ENCODE measurements at places on chromosomes 5 and 9.
A peak's percentile ranks its signal among the peaks of the same experiment; 100 is the strongest.

GRCh38 chr9:122372856-122373845, 2.3 kb downstream of the PTGS1 start:
- no peak for ATAC-seq

DNA sequence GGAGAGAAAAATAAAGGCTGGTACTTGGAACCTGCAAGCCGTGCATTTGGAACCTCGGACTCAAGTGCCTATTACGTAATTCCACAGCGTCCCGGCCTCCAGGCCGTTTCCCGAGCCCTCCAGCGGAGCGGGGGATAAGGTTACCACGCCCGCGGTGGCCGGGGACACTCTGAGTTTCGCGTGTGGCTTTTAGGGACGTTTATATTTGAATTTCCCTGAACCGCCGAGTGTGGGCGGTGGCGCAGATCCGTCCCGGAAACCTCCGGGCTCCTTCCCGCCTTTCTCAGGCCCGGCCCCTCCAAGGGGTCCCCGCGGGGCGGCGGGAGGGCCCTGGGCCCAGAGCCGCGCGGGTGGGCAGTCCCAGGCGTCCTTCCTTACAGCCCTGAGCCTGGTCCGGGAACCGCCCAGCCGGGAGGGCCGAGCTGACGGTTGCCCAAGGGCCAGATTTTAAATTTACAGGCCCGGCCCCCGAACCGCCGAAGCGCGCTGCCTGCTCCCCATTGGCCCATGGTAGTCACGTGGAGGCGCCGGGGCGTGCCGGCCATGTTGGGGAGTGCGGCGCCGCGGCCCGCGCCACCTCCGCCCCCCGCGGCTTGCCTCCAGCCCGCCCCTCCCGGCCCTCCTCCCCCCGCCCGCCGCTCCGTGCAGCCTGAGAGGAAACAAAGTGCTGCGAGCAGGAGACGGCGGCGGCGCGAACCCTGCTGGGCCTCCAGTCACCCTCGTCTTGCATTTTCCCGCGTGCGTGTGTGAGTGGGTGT, at the start of gene LMNB1:
Gene LMNB1 (plus strand): TSS at position 638 of the 758 bp plus-strand sequence. CDS start 373 bp downstream, outside the sequence.
- ATAC-seq: peak; percentile 94

- no peak for ATAC-seq
Measured at GRCh38 chr5:149658299-149658698, 71.8 kb upstream of the PPARGC1B start.

- ATAC-seq: no peak
Measured at GRCh38 chr9:134536101-134536900, 105.3 kb upstream of the COL5A1 start.

- no peak for ATAC-seq
Measured at GRCh38 chr9:89676281-89676680, 71.5 kb downstream of the GADD45G start.

GRCh38 chr5:32613050-32613672, 27.8 kb downstream of the SUB1 start:
- peak; percentile 80 for ATAC-seq

DNA sequence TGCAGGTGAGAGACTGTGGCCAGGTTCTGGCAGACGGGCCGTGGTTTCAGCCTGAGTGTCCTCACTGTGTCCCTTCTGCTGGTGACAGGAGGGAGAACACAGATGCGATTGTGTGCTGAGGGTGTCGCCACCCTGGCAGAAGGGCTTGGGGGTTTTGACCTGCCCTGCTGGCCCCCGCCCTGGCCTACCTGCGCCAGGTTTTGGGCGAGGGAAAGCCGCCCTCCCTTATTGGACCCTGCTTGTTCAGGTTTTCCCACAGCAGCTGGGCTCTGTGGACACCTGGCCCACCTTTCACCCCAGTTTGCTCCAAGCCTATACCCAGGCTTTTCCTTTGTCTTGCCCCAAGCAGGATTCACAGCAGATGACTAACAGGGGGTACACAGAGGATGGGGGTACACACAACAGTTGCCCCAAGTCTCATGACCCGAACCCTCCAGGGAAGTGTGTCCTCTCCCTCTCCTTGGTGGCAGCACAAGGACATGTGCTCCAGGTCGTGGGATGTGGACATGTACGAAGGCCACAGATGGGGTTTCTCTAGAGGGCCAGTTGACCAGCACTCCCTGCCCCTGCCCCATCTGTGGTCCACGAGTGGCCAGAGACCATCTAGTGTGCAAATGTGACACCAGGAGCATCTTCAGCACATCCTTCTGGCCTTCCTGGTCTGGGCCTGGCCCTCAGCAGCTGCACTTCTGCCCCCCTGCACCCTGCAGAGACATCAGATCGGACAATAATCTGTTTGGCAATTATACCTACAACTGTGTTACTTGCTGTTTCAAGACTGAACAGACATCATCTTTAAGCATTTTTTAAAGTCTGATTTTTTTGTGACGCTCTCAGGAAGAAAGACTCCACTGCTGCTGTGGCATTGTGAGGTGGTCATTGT, 265.8 kb upstream of the IRX4 start:
- no peak for ATAC-seq

- ATAC-seq: no peak
Measured at GRCh38 chr5:16812911-16813310, 123.2 kb downstream of the MYO10 start.

GRCh38 chr9:100436571-100436970, 9.6 kb downstream of the MSANTD3 start:
- no peak for ATAC-seq

DNA sequence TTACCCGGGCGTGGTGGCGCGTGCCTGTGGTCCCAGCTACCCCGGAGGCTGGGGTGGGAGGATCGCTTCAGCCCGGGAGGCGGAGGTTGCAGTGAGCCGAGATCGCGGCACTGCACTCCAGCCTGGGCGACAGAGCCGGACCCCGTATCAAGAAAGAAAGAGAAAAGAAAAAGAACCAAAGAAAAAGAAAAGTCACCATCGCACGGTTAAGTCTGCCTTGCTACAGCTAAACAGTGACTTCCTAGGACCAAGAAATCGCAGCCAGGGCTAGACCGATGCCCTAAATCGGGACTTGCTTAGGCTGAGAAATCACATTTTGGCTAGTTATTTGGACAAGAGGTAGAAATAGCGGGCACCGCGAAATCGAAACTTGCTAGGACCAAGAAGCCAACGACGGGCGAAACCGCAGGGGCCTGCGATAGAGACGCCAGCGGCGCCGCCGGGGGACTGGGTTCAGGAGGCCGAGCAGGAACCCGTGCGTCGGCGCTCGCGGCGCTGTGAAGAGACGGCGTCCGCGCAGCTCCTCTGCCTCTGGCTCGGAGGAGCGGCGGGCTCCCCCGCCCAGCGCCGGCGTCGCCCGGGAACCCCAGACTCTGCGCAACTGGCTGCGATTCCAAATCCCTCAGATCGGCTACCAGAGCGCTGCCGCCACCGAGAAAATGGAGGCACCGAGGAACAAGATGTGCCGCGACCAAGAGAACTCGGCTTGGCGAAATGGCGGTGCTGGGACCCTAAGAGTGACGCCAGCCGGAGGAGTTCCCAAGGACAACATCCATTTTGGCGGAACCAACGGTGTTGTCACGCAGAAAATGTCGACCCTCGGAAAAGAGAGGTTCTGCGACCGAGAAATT, 26.1 kb upstream of the ANXA2R start:
- peak; percentile 26 for ATAC-seq

DNA sequence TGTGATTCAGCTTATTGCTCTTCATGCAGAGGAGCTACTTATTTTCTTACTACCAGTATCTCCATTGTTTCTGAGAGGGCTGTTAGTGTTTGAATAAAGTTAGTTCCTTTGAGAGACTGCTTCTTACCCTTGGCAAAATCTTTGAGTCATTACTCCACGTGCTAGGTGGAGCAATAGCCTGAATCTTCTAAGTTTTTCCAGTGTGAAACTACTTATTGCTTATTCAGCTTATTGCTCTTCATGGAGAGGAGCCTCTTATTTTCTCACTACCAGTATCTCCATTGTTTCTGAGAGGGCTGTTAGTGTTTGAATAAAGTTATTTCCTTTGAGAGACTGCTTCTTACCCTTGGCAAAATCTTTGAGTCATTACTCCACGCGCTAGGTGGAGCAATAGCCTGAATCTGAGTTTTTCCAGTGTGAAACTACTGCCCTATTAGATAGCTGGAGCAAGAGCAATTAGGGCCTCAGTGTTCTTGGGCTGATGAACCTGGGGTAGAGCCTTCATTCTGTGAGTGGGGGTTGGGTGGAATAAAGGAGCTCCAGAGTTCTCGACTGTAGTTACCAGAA, 41.9 kb downstream of the GPBP1 start:
- ATAC-seq: no peak

GRCh38 chr9:21268347-21268657, 28.5 kb upstream of the IFNA14 start:
- no peak for ATAC-seq

DNA sequence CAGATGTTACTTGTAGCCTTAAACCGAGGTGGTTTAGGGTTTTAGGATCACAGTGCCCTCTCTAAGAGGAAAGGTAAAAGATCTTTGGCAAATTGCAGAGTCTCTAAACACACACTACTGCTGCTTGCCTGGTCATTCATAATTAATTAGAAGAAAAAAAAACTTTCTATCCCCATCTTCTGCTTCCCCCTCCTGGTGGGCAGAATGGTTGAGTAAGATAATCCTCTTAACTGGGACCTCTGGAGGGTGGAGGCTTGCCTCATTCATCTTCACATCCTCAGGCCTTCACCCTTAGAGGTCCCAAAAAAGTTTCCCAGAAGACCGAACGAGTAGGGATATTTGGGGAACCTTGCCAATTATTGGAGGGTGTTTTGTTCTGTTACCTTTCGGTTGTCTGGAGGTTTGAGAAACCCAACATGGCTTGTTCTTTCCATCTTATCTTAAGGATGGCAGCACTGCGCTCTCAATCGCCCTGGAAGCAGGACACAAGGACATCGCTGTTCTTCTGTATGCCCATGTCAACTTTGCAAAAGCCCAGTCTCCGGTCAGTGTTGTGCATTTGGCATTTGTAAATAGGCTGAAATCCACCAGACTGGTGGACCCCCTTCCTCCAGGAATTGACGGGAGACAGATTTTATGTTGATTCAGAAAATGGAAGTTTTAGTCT, 97.3 kb upstream of the DMRT1 start:
- ATAC-seq: no peak
